ENCODE measurements at places on chromosomes 4 and X. TPM values are rescaled to one million over a fixed set of nuclear protein-coding genes. Genes with fewer than 3 reads are reported as not detected.

DNA sequence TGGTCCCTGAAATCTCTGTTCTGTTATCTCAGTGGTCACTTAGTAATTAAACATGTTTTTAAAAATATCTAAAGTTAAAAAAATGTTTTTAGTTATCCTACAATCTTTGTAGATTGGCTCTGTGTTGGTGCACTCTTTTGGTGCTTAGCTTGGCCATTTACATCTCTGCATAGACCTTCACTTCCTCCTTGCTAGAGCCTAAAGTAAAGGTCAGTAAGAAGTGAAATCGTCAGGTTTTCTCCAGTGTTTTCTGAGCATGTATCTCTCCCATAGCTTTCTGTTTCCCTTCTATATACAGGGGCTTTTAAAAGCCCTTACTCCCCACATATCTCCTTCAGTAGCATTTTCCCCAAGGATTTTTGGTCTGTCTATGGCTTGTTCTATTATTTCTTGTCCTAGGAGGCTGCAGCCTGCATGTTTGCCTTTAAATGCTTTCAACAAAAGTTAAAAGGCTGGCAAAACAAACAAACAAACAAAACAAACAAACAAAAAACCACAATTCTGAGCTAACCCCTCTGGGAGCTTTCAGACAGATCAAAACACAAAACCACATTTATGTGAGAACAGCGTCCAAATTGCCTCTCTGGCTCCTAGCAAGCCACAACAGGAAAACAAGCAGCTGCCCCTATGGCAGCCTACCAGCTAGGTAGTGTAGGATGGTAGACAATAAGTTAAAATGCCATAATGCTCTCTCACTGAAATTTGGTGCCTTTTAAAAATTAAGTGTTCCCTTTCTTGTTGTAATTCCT, 27.3 kb upstream of the GPRASP2 start:
- no peaks in the 10 kb centered on the region for H3K27me3 ChIP-seq
- no peak overlapping the region for H3K27ac ChIP-seq
- DNase-seq: no peak

DNA sequence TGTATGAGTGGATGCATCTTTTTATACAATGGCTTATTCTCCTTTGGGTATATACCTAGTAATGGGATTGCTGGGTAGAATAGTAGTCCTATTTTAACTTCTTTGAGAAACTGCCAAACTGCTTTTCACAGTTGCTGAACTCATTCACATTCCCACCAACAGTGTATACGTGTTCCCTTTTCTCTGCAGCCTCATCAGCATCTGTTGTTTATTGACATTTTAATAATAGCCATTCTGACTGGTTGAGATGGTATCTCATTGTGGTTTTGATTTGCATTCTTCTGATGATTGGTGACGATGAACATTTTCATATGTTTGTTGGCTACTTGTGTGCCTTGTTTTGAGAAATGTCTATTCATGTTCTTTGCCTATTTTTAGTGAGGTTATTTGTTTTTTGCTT, 687.0 kb upstream of the EPHA5 start:
- H3K4me1 ChIP-seq: no peaks in the 10 kb centered on the region
- no peak for DNase-seq
- no peak overlapping the region for H3K27ac ChIP-seq
- no peaks in the 10 kb centered on the region for H3K36me3 ChIP-seq

The ATP2B3 gene
- 0.12 TPM for polyA plus RNA-seq

The RADX gene
- polyA plus RNA-seq: 2.1 TPM

The CYTL1 gene
- 55.4 TPM for polyA plus RNA-seq

Data from hepatocyte (in vitro differentiated cells).